ENCODE measurements at places on chromosomes 7 and 10. TPM values are rescaled to one million over a fixed set of nuclear protein-coding genes. Genes with fewer than 3 reads are reported as not detected.

The OR2A7 gene
- 2.2 TPM for total RNA-seq

- DNase-seq, result no peak
- peaks cover 3% of the 10 kb centered on the region for H3K4me1 ChIP-seq
- H3K4me3 ChIP-seq, result no peak overlapping the region
- peaks cover 11% of the 10 kb centered on the region for H3K27me3 ChIP-seq
- H3K27ac ChIP-seq, result no peak overlapping the region
Measured at GRCh38 chr7:132551439-132551838, 24.8 kb downstream of the PLXNA4 start.

DNA sequence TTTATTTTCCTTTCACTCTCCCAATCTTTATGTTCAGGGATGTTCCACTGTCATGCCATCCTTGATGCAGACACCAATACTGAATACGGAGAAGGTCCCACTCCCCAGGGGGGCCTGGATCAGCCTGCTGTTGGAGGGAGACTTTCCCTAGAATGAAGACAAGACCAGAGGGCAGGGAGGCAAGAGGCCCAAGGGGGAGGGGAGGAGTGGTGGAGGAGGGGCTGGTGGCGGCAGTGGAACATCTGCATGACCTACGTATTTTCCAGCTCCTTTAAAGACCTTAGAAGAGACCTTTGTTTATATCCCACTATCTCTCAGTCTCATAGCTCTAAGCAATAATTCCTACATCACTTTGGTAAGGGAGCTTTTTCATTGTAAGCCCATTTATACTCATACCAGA lies 183.0 kb downstream of the HECW1 start:
- no peak for DNase-seq
- no peak overlapping the region for H3K4me3 ChIP-seq
- no peaks in the 10 kb centered on the region for H3K4me1 ChIP-seq
- H3K27ac ChIP-seq, result no peak overlapping the region
- H3K36me3 ChIP-seq, result no peaks in the 10 kb centered on the region

- H3K27me3 ChIP-seq, result no peaks in the 10 kb centered on the region
- no peak overlapping the region for H3K27ac ChIP-seq
- no peaks in the 10 kb centered on the region for H3K4me1 ChIP-seq
- H3K4me3 ChIP-seq, result no peak overlapping the region
- no peak for DNase-seq
Measured at GRCh38 chr7:94190599-94191061, 186.5 kb upstream of the BET1 start.

DNA sequence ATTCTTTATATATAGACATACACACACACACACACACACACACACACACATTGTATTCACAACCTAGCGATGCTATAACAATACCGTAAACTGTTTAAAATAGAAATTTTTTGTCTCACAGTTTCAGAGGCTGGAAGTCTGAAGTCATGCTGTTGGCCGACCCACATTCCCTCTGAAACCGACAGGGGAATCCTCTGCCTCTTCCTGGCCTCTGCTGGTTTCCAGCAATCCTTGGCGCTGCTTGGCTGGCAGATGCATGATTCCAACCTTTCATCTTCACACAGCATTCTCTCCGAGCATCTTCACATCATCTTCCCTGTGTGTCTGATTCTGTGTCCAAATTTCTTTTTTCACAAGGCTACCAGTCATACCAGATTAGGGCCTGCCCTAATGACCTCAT lies 94.8 kb downstream of the CCDC71L start:
- peaks cover 14% of the 10 kb centered on the region for H3K4me1 ChIP-seq
- no peak overlapping the region for H3K4me3 ChIP-seq
- H3K27me3 ChIP-seq, result no peaks in the 10 kb centered on the region
- no peaks in the 10 kb centered on the region for H3K36me3 ChIP-seq

All from activated T-helper 2 cell treated with anti-CD3 and anti-CD28 coated beads, Interferon-gamma antibody, Interleukin-2, Interleukin-4, amounts not matched to agents 10 μg/mL and 5 μg/mL and 100 μg/mL, durations not matched to agents 14 hours and 24 hours and 36 hours (primary cell).